Nucleus accumbens (tissue), 56 donors: ENCODE measurements at places on chromosomes 7 and 10.

- no peak for DNase-seq
Measured at GRCh38 chr7:150903606-150904005, 51.3 kb downstream of the AOC1 start.

- DNase-seq = no peak
Measured at GRCh38 chr7:85714043-85714578, 527.3 kb upstream of the SEMA3D start.

GRCh38 chr7:73585196-73585595 is 6.8 kb upstream of the TBL2 start:
- DNase-seq = no peak

GRCh38 chr7:142556740-142557139 is 192.5 kb upstream of the PRSS1 start:
- DNase-seq = no peak

- no peak for DNase-seq
Measured at GRCh38 chr7:81439591-81439990, 330.3 kb downstream of the HGF start.

GRCh38 chr7:110548372-110548771 is 542.6 kb upstream of the LRRN3 start:
- DNase-seq = no peak

DNA sequence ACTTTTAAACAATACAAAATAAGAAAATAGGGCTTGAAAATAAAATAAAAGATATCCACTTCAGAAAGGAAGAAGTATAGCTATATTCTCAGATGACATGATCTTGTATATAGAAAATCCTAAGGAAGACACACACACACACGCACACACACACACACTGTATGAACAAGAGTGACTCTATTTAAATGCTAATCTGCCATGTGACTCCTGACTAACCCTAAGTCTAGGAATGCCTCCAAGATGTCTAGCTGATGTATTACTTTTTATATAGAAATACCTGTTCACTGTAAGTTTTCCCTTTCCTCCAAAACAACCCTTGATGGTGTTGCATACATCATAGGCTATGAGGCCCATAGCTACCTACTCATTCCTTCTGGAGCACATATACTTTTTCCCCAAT is 173.1 kb upstream of the LRRTM3 start:
- no peak for DNase-seq

GRCh38 chr7:74505471-74506324 is 52.0 kb downstream of the GTF2IRD1 start:
- no peak for DNase-seq

DNA sequence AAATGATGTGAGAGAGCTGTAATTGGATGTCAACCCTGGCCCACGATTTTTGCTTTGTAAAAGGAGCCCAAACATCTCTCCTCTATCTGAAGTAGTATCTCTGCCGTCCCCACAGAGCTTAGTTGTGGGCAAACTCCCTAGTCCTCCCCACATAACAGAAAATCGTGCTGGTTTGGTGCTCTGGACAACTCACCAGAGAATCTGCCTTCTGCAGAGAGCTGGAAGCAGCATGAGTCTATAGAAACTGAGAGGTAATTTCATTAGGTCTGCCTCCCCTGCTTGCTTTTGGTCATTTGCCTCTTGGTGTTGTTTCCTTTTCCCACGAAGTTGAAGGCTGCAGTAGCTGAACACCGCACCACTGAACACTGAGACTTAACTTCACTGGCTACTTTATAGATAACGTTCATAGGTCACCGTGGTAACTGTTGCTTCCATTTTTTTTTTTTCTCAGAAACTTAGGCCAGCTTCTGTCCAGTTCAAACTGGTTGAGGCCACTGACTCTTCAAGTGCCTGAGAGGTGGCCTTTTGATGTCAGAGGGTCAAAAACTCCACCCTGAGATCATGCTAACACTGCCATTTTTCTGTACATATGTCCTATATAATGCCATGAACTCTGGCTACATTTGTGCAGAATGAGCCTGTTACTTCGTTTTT is 3.3 kb upstream of the CDCA7L start:
- DNase-seq = no peak
